IPS-NIHi11 (cell line): ENCODE measurements at places on chromosomes 1 and 21.

- DNase-seq = no peak
Observed at GRCh38 chr1:12231276-12231595, 1.4 kb downstream of the VPS13D start.

DNA sequence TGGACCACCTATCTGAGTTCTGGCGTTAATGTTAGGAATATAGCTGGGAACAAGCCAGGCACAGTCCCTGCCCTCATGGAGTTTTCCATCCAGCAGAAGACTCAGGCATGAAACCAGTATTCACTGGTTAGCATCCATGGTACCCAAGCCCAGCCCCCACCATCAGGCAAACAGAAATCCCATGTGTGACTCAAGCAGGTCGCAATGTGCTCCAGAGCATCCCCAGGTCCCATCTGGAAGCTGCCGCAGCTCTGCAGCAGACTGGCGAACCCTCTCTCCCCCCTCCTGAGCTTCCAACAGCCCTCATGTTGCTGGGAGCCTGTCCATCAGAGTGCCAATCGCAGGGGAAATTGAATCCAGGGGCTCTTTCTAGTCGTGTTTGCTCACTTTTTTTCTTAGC lies 174.2 kb downstream of the RRAGC start:
- no peak for DNase-seq

DNA sequence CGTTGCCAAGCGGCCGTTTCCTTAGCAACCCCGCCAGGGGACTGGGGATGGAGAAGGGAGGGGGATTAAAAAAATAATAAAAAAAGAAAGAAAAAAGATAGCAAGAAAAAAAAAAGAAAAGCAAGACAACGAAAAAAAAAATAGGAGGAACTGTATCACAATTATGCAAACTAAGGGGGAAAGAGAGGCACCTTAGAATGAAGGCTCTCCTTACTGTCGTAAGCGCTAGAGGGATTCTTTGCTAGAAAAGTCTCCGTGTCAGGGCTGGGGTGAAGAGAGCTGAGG lies 625 bp upstream of the NEGR1 start:
- no peak for DNase-seq

DNA sequence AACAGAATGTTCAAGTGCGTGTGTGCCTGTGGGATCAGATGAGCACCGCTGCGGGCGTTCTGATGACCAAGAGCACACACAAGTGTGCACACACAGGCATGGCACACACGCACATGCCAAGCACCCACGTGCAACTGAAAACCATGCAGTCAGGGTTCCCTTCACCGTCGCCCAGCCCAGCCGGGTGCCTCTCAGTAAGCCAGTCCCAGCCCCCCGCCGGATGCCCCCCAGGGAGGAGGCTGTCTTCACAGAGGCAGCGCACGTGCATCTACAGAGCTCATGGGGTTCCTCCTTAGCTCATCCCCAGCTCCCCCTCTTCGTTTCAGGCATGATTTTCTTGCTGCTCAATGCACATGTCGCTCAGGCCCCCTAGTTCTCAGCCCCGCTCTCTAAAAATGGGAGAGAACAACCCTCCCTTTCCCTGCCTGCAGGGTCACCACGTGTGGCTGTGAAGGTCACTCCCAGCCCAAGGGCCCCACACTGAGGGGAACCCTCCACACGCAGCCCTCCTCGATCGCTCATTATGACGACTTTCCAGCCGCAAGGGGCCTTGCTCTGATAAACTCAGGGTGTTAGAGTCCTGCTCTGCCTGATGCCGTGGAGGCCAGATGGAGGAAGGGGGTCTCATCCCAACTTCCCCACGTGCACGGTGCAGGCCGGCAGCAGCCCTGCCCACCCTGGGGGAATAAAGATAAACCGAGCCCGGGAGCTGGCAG lies 30.4 kb upstream of the ARHGEF16 start:
- DNase-seq = no peak

GRCh38 chr1:10671622-10672342 lies 124.7 kb downstream of the CASZ1 start:
- DNase-seq = no peak

DNA sequence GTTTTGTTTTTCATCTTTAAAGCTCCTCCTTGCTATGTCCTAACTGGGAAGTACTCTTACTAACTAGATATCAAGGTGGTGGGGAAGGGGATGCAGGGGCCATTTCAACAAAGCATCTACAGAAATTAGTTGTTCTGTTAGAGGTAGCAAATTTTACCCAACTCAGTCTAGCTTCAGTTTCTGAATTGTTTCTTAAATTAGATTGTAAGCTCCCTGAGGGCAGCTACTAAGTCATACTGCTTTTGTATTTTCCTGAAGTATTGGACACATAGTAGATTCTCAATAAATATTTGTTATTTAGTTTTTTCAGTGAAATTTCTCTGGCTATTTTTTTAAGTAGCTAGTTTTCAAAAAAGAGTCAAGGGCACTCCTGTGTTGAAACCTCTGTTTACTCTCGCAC lies 1.8 kb downstream of the UBAP2L start:
- DNase-seq = no peak

GRCh38 chr1:237804516-237804915 lies 86.2 kb downstream of the ZP4 start:
- no peak for DNase-seq

DNA sequence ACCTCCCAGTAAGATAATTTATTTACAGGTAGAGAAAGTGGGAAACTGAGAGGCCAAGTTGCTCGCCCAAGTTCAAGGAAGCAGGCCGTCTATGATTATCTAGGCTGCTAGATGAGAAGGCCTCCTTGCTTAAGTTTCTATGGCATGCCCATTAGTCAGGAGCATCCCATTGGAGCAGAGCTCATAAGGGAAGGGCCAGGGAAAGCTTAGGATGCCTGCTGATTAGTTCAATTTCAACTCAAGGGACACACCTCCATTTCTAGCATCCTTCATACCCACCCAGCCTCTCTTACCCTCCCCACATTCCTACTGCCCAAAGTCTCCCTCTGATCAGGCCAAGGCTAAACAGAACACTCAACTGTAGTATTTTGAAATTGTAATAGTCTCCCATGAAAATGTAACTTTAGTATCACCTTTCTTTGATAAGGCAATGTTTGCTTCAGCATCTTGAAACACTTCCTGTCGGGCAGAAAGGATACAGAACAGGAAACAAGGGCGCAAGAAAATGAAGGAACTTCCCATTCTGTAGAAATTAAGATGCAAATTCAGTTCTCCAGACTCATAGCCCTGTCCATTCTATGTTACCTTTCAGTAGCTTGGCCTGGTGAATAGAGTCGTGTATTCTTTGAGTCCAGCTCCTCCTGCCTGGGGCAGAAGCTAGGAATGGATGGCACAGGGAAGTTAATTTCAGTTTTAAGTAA lies 46.3 kb upstream of the TARBP1 start:
- DNase-seq = no peak

DNA sequence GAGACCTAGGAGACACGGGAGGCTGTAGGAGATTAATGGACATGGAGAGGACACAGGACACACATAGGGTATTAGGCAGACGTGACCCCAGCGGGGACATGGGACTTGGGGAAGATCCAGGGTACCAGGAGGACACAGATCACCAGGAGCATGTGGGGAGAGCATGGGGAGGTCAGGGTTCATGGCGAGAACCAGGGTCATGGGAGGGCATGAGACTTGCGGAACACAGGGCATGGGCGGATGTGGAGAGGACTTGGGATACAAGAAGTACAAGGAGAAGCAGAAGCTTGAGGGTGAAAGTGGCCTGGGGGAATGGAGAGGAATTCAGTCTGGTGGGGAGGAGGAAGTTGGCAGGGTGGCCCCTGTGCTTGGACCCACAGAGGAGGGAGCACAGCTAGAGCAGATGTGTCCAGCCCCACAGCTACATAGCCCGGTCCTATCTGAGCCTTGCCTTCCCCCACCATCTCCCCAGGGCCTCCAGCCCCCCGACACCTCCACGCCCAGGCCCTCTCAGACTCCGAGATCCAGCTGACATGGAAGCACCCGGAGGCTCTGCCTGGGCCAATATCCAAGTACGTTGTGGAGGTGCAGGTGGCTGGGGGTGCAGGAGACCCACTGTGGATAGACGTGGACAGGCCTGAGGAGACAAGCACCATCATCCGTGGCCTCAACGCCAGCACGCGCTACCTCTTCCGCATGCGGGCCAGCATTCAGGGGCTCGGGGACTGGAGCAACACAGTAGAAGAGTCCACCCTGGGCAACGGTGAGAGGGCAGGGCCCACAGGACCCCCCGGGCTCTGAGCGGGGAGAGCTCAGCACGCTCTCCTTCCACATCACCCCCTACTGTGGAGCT lies 12.1 kb downstream of the TIE1 start:
- DNase-seq = no peak
